ENCODE measurements at places on chromosomes 12 and 14. TPM values are rescaled to one million over a fixed set of nuclear protein-coding genes. Genes with fewer than 3 reads are reported as not detected.

DNA sequence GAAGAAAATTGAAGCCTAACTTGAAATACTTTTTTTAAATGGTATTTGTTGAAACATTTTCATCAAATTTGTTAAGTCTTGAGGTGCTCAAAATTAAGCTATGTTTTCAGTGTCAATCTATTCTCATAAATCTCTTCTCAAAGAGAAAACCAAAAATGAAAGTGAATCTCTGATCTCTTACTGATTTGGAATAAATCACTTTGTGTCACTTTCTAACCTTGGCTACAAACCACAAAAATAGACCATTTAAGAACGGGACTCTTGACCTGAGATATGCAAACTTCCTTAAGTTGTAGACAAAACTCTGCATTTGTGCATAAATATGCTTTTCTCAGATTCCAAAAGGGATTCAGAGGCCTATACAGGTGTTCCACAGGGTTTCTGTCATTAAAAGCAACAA, 192.9 kb downstream of the SEC23A start:
- no peak for DNase-seq

DNA sequence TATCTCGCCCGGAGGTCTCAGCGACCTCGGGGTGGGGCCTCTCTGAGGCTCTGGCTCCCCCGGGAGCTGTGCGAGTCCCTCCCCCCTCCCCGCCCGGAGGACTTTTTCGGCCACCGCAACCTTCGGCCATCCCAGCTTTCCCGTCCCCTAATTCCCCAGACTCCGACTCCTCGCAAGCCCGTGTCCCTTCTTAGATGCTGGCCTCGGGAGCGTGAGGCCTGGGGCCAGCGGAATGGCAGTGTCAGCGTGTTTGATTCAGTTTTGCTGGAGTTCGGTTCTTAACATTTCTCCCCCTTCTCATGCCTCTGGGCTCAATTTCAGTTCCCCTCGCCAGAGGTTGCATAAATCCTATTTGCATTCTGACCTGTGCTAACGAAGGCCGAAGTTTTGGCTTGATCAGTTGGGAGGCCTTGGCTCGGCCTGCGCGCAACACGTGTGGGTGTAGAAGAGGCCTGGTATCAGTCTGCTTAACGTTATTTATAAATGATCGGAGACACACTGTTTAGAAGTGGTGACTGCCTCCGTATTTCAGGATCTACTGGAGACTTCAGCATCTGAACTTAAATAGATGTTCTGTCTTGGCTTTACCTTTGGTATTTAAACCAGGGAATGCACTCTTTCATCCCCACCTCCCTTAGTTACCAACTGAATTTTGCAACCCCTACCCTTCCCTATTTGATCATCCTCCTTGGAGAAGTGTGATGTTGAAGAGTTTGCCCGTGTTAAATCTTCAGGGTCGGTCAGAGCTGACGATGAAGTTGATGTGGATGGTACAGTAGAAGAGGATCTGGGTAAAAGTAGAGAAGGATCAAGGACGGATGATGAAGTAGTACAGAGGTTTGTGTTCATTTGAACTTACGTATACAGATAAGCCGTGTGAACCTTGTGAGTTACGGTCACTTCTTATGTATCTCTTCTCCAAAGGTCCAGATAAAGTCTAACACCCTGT, 851 bp downstream of the HSP90B1 start:
- DNase-seq, result peak; percentile 63

- DNase-seq, result peak; percentile 58
Observed at GRCh38 chr14:92501891-92502351, 11.7 kb upstream of the RIN3 start.

GRCh38 chr12:66428261-66428660, 126.0 kb downstream of the HELB start:
- no peak for DNase-seq

DNA sequence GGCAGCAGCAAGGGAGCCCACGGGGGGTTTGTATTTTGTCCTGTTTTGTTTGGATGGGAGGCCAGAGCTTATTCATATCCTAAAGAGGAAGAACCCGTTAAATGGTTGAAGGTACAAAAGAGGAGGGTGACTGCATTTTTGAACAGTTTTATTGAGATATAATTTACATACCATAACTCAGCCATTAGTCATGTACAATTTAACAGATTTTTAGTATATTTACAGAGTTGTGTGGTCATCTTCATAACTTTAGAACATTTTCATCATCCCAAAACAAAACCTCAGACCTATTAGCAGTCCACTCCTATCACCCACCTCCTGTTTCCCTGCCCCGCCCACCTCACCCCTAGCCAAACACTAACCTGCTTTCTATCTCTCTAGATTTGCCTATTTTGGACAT, 12.6 kb downstream of the NRDE2 start:
- no peak for DNase-seq

GRCh38 chr14:74660167-74660566, 48.1 kb upstream of the LTBP2 start:
- no peak for DNase-seq

GRCh38 chr14:24958271-24958670, 91.7 kb downstream of the STXBP6 start:
- DNase-seq, result peak; percentile 30

GRCh38 chr12:4051596-4051995, 178.4 kb upstream of the PARP11 start:
- no peak for DNase-seq

- DNase-seq, result no peak
Observed at GRCh38 chr14:67186172-67186768, 3.0 kb upstream of the GARIN2 start.

DNA sequence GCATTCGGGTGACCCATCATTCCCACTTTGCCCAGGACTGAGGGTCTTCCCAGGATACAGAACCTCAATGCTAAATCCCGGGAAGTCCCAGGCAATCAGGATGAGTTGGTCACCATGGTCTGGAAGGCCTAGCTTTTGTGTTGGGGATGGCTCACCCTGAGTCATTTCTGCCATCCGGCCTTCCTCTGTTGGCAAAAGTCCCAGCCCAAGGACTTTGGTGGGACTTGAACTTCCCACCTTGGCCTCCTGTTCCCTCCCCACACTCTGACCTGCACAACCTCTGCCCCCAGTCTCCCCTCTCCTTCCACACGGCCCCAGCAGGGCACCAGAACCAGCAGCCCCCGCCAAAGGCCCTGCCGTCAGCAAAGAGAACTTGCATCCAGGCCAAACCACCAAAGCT, 24.6 kb upstream of the NCOR2 start:
- DNase-seq, result peak; percentile 79

GRCh38 chr14:50659327-50659974, 8.7 kb downstream of the SAV1 start:
- DNase-seq, result no peak

- DNase-seq, result no peak
Observed at GRCh38 chr12:103013741-103014300, 56.3 kb downstream of the ASCL1 start.

DNA sequence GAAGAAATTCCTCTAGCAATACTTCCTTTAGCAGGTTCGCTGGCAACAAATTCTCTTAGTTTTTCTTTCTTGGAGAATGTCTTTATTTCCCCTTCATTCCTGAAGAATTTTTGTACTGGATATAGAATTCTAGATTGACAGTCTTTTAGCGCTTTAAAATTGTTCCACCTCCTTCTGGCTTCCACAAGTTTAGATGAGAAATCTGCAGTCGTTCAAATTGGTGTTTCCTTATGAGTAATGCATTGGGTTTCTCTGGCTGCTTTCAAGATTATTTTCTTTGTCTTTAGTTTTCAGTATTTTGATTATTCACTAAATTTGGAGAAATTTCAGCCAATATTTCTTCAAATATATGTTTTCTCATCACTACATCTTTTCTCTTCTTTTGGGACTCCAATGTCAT, 33.3 kb upstream of the FGF6 start:
- no peak for DNase-seq

Gene AQP2
- not detected for total RNA-seq

Gene C14orf180
- not detected for total RNA-seq

Gene PABPN1
- 59.1 TPM for total RNA-seq
